Stimulated activated CD8-positive, alpha-beta memory T cell treated with anti-CD3 and anti-CD28 coated beads, Interleukin-4, amount 100 ng/mL, for 1 hour (primary cell): ENCODE measurements at places on chromosomes 3 and 15.

- DNase-seq, result no peak
Measured at GRCh38 chr3:16151109-16151508, 23.4 kb upstream of the GALNT15 start.

- DNase-seq, result no peak
Measured at GRCh38 chr15:36177590-36178302, 401.7 kb upstream of the CDIN1 start.

- DNase-seq, result no peak
Measured at GRCh38 chr3:178732824-178733223, 196.6 kb downstream of the KCNMB2 start.

GRCh38 chr3:10561946-10562560 lies 56.7 kb upstream of the ATP2B2 start:
- no peak for DNase-seq

DNA sequence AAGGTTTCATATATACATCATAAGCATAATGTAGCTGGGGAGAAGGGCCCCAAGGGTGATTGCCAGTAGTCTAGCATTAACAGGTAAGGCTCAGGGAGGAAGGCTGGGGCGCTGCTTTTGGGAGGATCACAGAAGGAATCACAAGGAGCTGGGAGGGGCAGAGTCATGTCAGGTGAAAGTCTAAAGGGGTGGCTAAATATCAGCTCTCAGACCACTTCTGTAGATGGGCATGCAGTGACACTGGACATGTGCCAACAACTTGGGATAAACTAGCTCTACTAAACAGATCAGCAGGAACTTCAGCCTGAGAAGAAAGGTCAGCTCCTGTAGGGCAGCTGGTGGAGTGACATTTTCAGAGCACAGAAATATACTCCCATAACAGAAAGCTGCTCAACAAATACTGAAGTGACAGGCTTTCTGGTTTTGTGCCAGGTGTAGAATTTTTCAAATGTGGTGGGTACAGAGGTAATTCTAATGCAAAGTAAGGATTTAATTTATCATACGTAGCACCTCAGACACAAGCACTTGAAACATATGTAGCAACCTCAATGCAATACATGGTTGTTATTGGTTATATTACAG lies 79.4 kb downstream of the PEX5L start:
- DNase-seq, result no peak

GRCh38 chr3:15512166-15512565 lies 9.3 kb downstream of the COLQ start:
- DNase-seq, result no peak

- DNase-seq, result no peak
Measured at GRCh38 chr15:68674975-68675374, 96.2 kb downstream of the CORO2B start.

- DNase-seq, result peak; percentile 44
Measured at GRCh38 chr3:143973259-143974021, 1.8 kb downstream of the DIPK2A start.

DNA sequence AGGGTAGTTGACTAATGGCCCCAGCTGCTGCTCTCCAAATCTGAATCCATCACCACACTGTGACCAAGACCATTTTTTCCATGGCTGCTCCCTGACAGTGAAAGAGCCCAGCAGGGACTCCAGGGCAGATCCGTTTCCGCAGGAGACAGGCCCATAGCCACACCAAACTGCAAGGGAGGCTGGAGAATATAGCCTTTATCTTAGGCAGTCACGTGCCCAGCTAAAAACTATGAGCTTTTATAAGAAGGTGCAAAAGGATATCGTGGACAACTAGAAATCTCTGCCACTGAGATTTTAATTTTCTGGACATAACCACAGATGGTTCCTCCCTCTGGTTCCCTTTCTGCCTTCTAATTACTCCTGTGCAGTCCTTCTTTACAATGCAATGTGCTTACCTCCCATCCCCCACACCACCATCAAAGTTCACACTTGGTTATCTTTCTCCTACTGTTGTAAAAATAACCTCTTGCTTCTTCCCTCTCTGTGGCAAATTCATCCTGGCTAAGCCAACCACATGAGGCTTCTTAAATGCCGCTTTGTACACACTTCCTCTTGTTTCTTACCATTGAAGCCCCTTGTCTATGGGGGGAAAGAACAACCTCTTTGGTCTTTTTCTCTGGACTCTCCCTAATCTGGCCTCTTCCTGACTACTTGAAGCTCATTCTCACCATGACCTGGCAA lies 233.7 kb downstream of the SHQ1 start:
- no peak for DNase-seq

- no peak for DNase-seq
Measured at GRCh38 chr3:26960382-26960781, 337.8 kb downstream of the LRRC3B start.

DNA sequence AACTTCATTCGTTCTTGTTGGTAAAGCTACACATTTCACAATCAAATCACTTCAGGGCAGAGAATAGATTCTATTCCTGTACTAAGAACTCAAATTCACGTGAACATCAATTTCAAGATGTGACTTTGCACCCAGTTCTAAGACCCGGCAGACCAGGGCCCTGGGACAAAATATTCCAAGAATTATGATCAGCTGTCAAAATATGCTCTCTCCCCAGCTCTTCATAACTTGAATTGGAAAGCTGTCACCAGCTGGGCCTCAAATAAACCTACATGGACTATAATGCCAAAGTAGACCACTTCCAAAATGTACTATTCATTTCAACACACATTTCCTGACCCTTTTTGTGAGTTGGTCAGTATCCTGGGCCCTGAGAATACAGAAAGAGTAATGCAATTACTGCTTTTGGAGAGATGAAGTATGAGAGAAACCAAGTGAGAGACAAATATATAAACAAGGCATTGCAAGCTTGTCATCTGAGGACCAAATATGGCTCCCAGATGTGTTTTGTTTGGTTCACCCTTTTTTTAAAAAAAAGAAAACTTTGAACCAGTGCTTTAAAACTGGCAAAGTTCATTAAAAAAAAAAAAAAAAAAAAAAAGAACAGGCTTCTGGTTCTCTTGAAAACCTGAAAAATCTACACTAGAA lies 14.9 kb downstream of the MAGI1 start:
- DNase-seq, result no peak

- DNase-seq, result no peak
Measured at GRCh38 chr3:31762097-31762764, 218.8 kb downstream of the OSBPL10 start.

- DNase-seq, result no peak
Measured at GRCh38 chr15:43927203-43927602, 100.4 kb downstream of the WDR76 start.

- no peak for DNase-seq
Measured at GRCh38 chr15:58038426-58039078, 27.0 kb downstream of the ALDH1A2 start.

GRCh38 chr3:12598890-12599289 lies 42.0 kb downstream of the MKRN2 start:
- no peak for DNase-seq

DNA sequence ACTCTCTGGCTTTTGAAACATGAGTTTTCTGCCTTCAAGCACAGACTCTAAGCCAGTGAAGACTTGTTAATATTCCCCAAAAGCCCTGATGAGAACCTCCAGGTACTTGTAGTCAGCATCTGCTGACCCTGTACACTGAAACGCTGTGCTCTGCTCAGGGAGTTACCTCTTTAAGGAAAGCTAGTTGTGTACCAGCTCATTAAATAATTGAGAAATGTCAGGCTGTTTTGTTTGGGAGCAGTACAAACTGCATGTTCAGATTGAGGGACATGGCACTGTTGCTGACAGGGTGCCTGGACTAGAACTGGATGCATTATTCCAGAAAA lies 21.7 kb downstream of the UPK1B start:
- no peak for DNase-seq

DNA sequence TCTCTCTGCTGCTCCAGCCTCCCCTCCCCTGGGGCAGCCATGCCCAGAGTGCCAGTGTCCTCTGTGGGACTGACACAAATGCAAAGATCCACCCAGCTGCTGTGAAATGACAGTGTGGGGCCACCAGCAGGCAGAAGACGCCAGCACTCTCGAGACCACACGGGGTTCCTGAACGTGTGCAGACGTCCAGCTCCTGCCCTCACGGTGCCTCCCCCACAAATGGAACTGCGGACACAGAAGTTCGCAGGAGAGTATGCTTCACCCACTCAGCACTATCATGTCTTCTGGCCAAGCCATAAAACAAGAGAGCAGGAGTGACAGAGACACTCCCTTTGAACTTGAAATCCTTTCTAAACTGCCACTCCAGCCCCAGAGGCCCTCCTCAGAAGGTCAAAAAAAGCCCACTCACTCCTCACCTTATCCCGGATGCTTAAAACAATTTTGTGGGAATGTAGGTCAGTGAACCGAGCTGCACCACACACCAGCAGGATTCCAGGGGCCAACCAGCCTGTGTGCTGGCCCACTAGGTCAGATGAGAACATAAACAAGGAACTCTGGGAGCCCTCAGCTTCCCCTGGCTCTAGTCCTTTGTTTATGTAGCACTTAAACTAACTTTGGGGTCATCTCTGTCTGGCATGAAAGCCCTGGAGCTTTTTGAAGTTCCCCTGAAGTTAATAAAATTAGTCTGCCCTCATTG lies 112.6 kb downstream of the DNAJB8 start:
- no peak for DNase-seq

DNA sequence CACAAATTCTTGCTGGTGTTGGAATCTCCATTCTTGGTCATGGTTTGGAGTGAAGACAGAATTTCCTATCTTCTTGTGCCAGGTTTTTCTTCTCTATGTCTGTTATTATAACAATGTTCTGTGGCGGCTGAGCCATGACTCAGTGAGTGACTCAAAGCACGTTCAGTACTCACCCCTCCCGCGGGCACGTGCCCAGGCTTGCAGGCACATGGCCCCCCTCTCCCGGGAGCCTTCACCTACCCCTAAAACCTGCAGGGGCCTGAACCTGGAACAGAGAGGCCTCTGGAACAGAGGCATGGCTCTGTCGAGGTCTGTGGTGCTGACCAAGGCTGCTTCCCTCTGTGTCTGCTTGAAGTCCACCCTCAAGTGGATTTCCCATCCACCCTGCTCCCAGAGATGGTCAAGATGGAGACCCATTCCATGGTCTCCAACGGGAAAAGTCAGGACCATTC lies 27.6 kb downstream of the PLXNB1 start:
- no peak for DNase-seq

GRCh38 chr3:123606527-123606926 lies 21.7 kb upstream of the HACD2 start:
- DNase-seq, result no peak

DNA sequence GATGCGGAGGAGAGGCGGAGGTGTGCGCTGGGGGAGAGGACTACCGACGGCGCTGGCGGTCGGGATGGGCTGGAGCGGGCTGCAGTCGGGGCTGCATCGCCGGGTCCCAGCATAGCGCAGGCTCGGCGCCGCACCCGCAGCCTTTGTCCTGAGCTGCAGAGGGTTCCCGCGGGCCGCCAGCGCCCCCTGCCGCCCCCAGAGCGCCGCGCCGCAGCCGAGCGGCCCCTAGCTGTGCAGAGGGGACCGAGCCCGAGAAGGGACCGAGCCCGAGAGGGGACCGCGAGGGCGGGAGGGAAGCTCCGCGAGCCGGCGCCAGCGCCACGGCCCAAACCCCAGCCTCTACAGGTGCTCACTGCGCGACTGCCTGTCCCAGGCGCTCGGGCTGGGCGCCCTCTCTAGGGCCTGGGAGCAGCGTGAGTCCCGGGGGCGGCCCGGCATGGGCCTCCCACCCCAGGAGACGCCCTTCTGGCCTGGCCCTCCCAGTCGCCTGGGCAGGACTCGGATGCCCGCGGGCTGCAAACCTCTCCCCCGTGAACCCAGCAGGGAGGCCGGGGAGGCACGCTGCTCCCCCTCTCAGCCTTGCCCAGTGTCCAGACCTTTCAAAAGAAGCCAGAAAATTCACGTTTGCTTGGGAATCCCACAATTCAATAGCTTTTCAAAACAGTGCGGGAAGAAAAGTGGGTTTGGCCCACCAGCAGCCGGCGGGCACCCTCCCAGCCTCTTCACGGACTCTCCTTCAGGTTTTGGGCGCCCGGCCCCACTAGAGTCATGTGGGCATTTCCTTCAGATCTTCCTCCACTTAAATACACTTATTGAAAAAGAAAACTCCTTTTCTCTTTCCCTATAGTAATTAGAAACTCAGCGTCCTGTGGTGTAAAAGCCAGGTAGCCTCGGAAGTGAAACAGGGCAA lies 134.7 kb downstream of the TPRA1 start:
- DNase-seq, result no peak

GRCh38 chr3:193594946-193595689 lies 2.1 kb downstream of the OPA1 start:
- no peak for DNase-seq

DNA sequence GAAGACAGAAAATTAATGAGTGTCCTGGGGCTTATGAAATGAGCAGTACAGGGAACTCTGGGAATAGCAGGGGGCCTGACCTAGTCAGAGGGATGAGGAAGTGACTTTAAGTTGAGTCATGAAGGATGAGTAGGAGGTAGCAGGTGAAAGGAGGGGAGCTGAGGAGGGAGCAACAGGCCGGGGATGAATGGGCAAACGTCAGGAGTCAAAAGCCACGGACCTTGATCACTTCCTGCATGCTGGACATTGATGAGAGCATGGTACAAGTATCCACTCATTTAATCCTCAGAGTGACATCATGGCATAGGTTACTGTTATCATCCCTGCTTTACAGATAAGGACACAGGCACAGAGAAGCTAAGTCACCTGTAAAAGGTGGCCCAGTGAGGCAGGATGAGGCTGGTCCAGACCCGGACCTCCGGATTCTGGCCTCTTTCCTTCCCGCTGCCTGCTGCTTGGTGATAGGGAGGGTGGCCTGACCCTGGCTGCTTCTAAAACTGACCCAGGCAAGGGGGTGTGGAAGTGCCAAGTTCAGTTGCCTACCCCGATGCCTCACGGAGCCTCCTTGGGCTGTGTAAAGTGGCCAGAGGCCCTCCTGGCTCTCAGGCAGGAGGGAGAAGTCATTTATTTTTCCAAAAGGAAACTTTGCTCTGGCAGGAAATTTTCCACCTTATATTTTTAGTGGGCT lies 7.6 kb downstream of the CORO2B start:
- no peak for DNase-seq

DNA sequence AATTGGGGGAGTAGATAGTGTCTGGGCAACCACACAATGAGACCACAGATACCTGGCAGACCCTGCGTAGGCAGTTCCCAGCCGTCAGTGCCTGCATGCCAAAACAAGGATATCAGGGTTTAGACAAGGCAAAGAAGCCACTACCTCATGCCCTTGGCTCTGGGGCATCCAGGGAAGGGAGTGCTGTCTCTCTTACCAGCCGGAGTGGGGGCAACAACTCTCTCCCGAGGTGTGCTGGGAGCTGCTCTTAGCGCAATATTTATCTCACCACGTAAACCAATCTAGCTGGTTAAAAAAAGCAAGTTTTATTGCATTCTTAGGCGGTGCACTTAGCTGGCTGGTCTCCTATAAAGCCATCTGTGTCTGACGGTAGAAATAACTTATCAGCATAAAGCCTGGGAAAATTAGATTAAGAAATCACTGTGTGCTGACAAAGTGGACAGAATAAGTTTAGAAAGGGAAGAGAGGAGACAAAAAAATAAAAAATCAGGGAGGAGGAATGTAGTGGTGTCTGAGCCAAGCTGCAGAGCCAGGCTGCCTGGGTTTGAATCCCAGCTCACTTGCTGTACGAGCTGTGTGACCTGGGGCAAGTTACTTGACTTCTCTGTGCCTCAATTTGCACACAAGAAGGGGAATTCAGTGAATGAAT lies 273.2 kb downstream of the PDZRN3 start:
- no peak for DNase-seq

- DNase-seq, result no peak
Measured at GRCh38 chr3:179093807-179094206, 22.2 kb upstream of the ZMAT3 start.
